ENCODE measurements at places on chromosomes 13 and 19.

DNA sequence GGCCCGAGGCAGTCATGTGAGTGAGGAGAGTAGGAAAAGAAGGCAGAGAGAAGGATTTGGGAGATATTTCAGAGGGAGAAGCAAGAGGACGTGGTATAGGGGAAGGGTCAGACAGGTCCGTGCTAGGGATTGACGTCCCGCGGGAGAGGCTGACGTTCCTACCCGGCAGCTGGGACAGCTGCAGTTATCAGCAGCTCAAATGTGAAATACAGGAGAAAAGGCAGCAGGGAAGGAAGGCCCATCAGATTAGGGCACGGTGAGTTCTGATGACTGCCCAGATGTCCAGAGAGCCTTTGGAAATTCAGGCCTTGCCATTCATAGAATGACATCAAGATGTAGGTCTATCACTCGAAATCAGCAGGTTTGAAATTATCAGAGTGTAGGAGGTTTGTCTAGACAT, 88.4 kb downstream of the IRS2 start:
- no peak for DNase-seq

DNA sequence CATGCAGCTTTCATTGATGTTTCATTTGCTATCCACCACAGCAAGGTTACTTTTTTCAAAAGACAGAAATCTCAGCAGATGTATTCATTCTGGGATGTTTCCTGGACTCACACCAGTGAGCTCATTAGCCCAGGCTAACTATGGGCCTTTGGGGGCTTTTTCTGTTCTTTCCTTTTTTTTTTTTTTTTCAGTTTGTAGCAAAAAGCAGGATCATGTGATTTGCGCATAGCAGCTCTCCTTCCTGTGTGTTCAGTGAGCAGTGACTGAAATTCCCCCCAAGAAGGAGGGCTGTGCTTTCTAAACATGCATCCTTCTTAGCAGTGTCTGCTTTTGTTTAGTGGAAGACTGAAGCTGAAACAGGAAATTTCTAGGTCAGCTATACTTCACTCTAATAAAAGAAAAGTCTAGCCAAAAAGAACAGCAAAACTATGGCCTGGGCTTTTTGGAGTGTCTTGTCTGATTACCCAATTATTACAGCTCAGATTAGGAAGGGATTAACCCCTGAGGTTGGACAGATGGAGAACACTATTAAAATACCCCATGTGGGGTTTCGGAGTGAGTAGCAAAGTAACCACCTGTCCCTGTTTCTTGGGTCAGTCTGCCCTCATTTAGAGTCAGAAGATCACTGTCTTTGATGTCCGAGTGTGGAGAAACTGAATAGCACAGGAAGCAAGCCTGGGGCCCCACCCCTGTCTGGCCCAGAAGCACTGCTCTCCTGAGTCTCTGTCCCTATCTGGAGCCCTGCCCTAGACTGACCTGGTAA, 8.9 kb upstream of the AMER2 start:
- no peak for DNase-seq

DNA sequence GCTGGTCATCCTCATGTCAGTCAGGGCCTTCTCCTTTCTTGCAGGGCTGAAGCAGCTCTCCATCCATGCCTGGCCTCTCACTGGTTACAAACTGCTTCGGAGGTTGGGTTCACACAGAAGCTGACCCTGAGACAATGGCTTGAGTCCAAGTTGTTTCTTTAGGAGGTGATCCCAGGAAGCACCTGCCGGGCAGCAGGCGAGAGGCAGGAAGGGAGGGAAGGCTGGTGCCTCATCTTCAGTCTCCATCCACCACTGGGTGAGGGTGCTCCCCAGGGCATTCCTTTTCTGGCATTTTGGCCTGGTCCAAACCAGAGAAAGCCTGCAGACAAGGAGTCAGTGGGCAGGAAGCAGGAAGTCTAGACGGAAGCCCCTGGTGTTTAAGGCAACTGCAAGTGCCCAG, 17.6 kb upstream of the SPATA13 start:
- DNase-seq = no peak

DNA sequence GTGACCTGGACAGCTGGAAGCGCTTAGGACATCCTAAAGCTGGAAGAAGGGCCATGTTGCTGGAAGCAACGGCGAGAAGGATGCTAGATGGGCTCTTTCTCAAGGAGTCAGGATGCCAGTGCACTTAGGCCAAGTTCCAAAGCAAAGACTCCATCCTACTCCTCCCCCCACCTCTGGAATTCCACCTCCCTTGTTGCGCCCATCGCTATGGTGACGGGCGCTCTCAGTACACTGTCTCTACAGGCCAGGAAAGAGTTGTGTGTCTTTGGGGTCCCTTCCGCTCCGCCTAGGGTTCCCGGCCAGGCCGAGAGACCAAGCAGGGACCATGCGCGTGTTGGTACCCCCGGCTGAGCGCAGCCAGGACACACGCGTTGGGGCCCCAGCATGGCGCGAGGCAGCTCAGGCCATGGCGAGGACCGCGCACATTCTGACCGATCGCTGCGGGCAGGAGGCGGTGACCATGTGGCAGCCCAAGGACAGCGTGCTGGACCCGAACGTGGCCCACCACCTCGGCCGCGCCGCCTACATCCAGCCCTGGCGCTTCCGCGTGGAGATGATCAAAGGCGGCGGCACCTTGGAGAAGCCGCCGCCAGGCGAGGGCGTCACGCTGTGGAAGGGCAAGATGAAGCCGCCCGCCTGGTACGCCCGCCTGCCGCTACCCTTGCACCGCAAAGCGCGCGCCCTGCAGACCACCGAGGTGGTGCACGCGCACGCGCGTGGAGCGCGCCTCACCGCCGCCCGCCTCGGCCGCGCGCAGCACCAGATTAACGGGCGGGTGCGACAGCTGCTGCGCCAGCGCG, 31.0 kb upstream of the SLC1A6 start:
- DNase-seq = no peak

DNA sequence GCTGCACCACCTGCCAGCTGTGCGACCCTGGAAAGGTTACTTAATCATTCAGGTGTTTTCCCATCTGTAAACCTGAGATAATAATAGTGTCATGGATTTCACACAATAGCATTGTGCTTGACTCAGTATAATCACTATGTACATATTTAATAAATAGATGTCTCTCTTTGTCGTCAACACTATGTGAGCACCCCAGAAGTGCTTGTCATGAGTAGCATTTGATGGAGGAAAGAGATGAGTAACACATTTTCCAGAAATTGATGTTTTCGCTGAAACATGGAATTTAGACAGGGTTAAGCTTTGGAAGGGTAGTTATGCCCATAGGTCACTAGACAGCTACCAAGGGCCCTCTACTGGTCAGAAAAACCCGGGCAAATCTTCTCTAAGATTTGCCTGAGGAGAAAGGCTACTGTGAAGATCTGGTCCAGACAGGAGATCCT, 9.5 kb upstream of the MBNL2 start:
- peak; percentile 25 for DNase-seq

DNA sequence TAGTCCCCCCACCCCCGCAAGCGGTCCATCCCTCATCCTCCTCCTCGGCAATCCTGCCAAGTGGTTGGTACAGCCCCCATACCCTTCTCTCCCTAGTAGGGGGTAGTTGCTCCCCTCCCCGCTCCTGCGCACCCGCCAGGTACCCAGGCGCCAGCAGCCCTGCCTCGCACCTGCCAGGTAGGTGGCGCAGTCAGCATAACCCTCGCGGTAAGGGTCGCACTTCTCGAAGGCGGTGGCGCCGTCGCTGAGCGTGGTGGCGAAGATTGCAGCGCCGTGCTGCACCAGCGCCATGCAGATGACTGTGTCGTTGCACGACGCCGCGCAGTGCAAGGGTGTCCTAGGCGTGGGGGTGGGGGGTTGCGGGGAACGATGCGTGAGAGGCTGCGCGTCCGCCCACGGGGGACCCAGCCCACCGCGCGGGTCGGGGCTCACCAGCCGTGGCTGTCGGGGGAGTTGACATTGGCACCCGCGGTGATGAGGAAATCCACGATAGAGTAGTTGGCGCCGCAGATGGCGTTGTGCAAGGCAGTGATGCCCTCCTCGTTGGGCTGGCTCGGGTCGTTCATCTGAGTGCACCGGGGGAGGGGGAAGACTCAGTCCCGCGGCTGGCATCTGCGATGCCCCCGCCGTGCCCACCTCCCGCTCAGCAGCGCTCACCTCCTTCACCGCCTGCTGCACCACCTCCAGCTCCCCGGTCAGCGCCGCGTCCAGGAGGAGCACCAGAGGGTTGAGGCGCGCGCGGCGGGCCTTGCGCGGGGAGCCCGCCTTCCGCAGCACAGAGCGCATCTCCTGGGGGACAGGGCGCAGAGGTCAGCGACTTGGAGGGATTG, 15.2 kb upstream of the ERCC2 start:
- DNase-seq = no peak

DNA sequence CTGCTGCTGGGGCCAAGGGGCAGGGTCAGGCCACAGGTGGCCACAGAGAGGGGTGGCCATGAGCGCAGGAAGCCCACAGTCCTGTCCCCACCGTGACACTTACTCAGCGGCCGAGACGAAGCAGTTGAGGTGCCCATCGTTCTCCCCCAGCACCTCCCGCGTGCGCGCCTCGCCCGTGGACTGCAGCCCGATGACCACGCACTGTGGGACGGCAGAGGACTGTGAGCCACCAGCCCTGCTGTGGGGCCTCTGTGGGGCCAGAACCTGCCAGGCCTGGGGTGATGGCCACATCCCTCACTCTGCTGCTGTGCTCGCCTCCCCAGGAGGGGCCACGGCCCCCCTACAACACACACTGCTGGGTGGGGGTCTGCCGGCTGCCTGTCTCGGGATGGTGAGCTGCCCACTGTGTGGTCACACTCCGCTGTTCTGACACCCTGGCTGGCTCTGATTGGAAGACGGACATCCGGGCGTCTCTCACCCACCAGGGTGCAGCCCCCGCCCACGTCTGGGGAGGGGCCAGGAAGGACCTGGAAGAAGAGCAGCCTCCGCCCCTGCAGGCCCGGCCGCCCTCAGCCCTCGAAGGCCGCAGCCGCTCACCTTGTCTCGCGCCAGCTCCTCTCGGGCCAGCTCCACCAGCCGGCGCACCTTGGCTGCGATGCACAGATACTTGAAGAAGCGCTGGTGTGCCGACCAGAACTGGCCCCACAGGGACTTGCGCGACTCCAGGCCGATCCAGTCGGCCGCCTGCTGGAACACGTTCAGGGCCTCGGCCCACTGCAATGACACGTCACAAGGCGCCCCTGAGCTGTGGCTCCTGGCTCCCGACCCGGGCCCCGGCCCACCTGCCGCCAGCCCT, 13.2 kb downstream of the GPX4 start:
- no peak for DNase-seq

DNA sequence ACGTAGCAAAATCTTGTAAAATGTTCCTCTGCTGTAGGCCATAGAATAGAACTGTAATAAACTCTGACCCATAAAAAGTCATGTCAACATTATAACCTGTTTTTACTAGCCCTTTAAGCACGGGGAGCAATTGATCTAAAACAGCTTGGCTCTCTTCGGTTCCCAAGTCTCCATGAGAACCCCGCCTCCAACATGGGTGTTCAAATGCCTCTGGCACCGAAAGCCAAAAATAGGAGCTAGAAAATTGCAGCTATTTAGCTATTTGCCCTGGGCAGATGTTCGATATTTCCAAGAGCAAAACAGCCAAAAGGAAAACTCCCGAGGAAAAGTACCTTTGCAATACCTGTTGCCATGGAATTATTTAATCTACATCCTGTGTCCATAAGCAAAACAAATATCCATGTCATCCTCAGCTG, 563.1 kb downstream of the EFNB2 start:
- no peak for DNase-seq

DNA sequence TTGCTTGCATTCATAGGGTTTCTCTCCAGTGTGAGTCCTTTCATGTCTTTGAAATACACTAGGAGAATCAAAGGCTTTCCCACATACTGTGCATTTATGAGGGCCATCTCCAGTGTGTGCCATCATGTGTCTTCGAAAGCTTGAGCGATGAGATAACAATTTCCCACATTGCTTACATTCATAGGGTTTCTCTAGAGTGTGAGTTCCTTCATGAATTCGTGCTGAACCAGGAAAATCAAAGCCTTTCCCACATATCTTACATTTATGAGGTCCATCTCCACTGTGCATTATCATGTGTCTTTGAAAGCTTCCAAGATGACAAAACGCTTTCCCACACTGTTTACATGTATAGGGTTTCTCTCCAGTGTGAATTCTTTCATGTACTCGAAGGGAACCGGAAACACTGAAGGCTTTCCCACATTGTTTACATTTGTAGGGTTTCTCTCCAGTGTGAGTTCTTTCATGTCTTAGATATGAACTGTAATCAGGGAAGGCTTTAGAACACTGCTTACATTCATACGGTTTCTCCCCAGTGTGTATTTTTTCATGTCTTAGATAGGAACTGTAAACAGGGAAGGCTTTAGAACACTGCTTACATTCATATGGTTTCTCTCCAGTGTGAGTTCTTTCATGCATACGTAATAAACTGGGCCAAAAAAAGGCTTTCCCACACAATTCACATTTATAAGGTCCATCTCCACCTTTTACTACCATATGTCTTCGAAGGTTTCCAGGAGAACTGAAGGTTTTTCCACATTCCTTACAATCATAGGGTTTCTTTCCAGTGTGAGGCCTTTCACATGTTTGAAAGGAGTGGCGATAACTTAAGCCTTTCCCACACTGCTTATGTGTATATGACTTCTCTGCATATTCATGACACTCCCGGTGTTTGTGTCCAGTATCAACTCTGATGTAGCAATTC, 21.4 kb downstream of the ZNF44 start:
- DNase-seq = no peak

DNA sequence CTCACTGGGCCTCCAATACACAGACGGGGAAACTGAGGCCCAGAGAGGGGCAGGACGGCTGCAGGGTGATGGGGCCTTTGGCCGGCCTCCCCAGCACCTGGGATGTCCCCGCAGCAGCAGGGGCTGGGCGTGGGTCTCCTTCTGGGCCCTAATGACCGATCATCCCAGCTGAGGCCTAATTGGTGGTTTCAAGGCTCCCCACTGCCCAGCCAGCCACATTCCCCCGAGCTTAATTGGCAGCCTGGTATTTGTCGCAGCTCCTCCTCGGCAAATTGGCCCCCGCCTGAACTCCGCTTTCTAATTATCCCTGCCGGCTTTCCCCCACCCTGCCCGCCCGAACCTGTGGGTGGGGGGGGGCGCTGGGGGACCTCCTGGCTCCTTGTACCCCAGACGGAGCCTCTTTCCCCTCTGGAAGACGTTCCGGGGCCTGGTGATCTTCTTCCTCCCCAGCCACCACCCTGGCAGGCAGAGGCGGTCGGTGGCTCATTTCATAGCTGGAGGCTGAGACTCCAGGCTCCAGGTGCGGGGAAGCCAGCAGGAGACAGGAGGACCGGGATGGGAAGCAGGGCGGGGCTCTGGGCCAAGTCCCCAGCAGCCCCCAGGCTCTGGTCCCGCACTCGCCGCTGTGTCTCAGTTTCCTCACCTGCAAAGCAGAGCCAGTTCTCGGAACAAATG, 27.2 kb upstream of the WDR18 start:
- DNase-seq = no peak

DNA sequence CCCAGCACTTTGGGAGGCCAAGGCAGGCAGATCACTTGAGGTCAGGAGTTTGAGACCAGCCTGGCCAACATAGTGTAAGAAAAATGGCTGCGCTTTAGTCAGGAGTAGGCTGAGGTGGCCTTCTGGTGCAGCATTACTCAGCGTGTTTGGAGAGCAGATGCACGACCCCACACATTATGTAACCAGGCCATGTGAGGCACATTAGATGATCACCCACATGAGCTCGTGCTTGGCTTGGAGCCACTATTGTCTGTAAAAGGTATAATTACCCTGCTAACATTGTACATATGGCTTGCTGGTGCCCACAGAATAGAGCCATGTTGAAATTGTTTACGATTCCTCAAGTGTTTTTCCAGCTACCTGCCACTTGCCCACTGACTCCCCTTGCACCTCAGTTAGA, 24.0 kb upstream of the SCEL start:
- no peak for DNase-seq

Measured in HAP-1 (cell line).